SIG-M5 (cell line): ENCODE measurements at places on chromosomes 3 and 15.

DNA sequence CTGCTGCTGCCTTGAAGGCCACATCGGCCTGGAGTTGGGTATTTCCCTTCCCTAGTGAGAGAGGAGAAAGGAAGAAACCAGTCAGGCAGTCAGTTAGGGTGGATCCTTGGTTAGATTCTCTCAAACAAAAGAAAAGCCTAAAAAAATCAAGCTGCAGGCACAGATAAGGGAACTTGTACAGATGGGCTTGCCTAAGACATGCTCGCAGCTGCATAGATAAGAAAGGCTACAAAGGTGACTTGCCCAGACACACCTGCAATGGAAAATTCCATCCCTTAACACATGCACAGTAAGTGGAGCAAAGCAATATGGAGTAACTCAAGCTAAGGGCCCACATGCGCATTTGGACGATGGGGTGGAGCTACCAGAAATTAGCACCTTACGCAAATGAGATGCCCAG, 199.7 kb upstream of the ARPP21 start:
- DNase-seq, result no peak

GRCh38 chr3:141441381-141442364, 45.2 kb upstream of the RASA2 start:
- peak; percentile 60 for DNase-seq

DNA sequence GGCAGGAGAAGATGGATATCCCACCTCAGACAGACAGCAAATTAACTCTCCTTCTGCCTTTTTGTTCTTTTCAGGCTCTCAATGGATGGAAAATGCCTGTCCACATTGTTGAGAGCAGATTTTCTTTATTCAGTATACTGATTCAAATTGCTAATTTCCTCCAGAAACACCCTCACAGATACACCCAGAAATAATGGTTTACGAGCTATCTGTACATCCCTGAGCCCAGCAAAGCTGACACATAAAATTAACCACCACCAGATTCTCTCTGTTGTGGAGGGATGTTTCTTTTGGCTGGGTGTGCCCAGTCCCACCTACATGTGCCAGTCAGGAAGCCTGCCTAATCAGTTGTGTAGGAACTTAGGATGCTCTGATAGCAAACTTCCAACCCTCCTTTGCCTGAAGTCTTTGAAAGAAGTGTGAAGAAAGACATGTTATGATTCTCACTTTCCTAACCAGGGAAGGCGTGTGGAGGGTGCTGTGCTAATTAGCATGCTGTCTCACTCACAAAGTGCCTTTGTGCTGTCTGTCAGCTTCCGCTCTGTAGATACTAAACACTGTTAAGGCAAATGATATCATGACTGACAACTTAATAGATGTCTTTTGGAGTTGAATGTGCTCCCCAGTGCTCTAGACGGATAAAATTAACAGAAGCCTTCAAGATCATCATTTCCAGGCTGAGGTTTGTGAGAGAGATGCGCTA, 208.5 kb downstream of the CLSTN2 start:
- no peak for DNase-seq

DNA sequence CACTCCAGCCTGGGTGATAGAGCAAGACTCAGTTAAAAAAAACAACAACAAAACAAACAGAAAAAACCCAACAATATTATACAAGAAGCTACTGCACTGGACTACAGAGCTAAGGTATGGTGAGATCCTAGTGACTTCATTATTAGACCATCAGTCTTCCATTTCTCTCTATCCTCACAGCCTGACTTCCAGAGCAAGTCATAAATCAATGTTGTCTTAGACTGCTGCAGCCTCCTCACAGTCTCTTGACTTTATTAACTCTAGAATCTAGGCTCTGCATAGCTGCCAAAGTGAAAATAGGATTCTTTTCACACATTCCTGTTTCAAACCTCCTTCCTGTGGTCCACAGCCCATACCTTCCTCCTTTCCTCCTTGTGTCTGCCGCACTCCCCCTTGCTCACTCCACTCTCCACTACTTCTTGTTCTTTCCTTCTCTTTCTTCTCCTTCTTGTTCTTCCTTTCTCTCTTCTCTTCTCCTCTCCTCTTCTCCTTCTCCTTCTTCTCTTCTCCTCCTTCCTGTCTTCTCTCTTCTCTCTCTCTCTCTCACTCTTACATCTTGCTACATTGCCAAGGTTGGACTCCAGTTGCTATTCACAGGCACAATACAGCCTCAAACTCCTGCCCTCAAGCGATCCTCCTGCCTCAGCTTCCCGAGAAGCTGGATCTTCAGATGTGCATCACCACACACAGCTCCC, 49.4 kb downstream of the CCR4 start:
- no peak for DNase-seq

DNA sequence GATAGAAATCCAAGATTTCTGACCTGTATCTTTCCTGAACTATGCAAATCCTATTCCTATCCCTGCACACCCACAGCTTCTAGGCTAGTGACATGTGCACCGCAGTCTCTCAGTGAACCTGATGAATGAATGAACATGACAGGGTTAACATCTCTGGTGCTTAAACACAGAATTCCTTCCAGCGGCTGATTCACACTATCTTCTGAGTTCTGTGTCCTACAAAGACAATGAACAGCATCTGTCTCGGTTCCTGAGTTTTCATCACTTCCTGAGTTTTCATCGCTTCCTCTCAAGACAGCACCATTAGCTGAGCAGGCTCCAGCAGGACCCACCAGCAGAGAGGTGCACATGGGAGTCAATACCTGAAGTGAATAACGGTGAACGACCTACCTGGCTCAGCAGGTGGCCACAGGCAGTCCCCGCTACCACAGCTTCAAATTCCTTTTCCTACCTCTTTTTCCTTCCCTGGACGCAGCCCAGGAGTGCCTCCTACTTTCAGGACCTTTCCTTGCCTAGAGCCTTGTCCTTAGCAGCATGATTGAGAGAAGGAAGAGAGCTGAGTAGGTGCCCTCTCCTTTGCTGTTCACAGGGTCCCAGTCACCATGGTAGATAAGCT, 113.5 kb downstream of the IGF2BP2 start:
- DNase-seq, result no peak

DNA sequence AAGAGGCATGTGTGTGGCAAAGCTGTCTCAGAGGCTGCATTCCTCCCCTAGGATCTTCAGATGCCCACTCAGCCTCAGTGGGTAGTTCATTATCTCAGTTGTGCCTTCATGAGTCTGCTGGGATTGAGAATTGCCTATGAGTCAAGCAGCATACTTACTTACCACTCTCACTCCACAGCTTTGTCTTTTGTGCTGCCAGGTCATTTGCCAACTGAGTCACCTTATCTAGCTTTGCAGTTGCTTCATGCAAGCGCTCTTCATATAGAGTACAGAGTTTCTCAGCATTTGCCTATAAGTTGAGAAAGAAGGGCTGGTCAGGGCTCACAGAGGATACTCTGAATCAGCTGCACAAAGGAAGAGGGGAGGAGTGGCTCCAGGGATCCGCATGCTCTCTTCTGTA, 89.5 kb downstream of the MYH15 start:
- DNase-seq, result no peak
